Stimulated activated CD4-positive, alpha-beta T cell treated with anti-CD3 and anti-CD28 coated beads, Interleukin-15, amount 100 ng/mL, for 48 hours (primary cell): ENCODE measurements at places on chromosomes 12 and 14.

GRCh38 chr12:93453633-93454032, 11.9 kb upstream of the UBE2N start:
- DNase-seq = no peak

GRCh38 chr12:91225316-91225715, 42.7 kb upstream of the DCN start:
- no peak for DNase-seq

DNA sequence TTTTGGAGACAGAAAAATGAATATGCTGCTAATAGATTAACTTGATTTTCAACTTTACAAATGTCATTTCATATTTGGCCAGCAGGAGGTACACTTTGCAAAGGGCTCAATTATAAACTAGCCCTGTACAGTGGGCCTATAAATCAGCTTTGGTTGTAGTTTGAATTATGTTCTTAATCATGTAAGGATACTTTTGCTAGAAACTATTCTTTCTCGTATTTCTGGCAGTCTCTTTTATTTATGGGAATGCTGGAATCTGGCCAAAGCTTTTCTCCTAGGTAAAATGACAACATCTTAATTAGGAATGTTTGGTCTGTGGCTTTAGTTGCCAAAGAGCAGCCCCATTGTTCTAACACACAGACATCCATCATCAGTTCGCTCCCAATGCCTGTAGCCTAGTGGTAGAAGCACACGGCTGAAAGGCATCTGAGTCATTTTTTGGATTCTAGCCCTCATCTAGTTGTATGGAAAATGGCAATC, 1322.3 kb upstream of the SEL1L start:
- DNase-seq = no peak

DNA sequence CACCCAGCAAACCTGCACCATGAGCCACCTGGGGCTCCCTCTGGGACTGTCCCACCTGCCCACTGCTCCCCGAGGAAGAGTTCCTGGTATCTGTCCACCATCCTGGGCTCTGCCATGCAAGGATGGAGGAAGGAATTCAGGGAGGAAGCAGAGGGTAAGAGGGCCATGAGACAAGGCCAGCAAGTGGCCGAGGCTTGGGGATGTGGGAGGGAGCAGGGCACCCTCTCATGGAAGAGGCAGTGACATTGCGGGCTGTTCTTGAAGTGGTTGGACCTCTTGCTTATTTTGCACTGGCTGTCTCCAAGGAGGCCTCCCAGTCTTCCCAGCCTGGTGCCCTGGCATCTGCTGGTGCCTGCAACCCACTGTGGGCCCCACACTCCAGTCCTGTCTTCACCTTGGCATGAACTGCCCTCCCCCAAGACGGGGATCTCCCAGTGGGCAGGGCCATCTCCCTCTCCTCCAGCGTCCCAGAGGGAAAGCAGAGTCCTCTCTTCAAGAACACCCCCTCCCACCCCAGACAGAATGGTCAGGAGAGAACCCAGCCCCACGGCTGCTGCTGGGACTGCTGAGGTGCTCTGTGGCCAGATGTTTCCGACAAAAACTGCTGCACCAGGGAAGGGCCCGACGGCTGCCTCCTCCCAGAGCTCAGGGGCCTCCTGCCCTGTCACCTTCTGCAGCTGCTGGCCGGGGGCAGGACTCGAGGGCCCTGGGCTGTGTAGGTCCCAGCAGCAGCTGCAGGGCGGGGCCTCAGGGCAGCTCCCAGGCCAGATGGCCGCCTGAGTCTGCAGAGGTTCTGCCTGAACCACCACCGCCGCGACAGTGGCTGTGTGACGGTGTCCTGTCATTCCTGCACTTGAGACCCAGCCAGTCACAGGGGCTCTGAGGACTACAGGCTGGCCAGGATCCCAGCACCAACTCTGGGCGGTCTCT, 1.8 kb upstream of the AKT1 start:
- no peak for DNase-seq

DNA sequence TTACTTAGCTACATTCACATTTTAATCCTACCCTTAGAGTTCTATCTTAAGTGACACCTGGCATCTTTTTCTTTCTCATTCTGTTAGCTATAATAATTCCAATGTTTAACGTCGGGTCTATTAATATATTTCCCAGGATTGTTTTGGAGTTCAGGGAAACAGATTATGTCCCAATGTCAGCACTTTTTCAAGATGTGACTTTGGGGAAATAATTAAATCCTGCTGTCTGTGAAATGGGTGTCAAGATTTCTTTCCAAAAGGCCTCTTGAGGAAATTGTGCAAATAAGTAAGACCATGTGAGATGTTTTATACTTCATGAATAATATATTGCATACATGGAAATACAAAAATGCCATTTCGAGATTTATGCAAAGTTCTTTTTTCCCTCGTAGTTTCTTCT, 887.6 kb upstream of the SEL1L start:
- DNase-seq = no peak

DNA sequence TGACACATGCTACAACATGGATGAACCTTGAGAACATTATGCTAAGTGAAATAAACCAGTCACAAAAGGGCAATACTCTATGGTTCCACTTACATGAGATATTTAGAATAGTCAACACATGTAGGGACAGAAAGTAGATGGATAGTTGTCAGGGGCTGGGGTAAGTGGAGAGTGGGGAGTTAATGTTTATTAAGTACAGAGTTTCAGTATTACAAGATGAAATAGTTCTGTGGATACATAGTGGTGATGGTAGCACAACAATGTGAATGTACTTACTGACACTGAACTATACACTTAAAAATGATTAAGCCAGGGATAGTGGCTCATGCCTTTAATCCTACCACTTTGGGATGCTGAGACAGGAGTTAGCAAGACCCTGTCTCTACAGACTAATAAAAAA, 8.7 kb downstream of the NUP107 start:
- no peak for DNase-seq

- no peak for DNase-seq
Observed at GRCh38 chr12:119868992-119869391, 8.1 kb downstream of the CIT start.

DNA sequence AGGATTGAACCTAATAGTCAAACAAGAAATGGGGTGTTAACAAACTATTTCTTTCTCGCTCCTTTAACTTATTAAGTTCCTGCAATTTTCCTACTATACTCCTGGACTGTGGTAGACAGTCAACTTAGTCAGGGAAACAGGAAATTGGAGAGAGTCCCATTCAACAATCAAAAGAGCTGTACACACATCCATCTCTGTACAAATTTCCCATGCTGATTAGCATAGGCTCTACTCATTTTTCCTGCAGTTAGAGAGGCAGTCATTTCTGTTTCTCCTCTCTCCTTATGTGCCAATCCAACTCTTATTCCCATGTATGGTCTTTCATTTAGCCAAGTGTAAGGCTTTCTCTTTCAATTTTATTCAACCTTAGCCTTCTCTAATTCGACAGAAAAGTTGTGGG, 1168.5 kb upstream of the FLRT2 start:
- no peak for DNase-seq

- no peak for DNase-seq
Observed at GRCh38 chr12:110073049-110073831, 24.9 kb upstream of the C12orf76 start.

DNA sequence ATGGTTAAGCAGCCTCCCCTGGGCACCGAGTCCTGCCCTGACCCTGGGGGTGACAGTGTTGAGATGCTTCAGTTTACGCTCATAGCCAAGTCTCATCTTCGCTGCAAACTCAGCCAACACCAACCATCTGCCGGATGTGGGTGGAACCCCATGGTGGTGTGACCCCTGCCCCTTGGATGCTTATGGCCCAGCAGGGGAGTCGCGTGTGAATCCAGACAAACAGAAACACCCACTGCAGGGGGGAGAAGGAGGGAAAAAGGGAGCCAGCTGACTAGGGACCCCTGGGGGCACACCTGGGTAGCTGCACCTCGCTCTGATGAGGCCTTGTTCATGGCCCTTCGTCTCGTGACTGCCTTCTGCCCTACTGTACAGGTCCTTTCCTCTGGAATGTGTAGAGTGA, 23.8 kb downstream of the AACS start:
- DNase-seq = no peak

DNA sequence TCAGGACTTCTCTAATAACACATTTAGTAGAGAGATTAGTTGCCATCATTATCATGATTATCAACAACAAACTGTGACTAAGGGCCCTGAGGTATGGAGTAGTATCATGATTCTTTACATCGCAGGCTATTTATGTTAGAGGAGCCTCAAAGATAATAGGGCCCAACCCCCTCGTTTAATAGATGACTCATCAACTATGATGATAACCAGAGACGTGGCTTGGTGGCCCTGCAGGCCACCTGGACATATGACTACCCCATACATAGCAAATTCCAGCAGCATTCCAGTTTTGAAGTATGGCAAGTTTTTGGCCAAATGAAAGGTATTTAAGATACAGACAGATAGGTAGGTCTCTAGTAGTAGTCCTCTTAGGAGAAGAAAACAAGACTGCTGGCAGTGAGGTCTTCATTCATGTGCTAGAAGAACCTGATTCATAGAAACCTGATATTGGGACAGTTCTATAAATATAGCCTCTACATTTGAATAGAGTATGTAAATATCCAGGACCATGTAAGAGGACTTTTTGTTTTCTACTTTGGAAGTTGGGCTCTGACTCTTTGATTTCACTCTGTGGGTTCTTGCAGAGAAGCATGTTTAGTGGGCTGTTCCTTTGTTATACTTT, 5.6 kb downstream of the RIC8B start:
- DNase-seq = no peak

DNA sequence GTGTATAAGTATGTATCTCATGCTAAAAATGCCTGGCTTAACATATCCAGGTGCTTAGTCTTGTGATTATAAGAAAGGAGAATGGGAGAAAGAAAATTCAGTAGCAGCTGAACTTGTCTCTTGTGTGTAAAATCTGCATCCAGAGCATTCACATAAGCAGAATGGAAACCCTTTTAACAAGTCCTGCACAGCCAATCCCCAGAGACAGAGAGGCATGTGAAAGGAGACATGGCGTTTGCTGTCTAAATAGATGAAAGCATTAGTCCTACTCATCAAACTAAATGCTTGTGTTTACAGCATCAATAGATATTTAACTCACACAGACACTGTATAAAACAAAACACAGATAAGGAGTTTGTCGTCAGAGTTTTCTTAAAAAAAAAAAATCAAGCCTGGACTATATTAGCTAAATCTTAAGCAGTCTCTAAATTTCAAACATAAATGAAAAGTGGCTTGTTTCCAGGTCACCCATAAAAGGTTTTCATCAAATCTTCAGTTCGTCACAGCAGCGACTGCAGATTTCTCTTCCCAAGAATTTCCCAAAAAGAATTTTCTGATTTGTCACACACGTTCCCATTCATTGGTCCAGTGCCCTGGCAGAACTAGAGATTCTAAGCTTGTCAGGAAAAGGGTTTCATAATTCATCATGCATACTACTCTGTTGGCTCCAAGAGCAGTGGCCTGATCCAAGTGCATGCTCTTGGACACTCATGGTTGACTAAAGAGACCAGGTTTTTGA, 249.2 kb downstream of the BTG1 start:
- DNase-seq = no peak

GRCh38 chr14:100910888-100911664, 7.6 kb upstream of the RTL1 start:
- no peak for DNase-seq

- no peak for DNase-seq
Observed at GRCh38 chr14:99931308-99931707, 133.9 kb upstream of the EVL start.

DNA sequence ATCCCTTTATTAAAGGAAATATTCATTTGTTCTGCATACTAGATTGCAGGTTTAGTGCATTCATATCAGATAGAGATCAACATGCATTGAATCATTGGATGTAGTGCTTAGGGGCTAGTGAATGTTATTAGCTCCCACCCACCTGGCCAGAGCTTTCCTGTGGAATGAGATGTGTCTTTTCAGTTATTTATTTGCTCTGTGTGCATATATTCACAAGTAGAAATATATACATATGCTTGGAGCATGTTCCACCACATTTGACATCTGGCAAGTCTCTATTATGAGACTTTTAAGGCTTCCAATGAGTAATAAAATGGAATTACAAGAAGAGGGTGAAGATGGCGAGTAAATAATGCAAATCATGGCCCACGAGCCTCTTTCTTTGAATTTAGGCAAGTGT, 180.0 kb upstream of the LMO3 start:
- DNase-seq = no peak

- no peak for DNase-seq
Observed at GRCh38 chr14:39169541-39169900, 612 bp downstream of the TRAPPC6B start.

DNA sequence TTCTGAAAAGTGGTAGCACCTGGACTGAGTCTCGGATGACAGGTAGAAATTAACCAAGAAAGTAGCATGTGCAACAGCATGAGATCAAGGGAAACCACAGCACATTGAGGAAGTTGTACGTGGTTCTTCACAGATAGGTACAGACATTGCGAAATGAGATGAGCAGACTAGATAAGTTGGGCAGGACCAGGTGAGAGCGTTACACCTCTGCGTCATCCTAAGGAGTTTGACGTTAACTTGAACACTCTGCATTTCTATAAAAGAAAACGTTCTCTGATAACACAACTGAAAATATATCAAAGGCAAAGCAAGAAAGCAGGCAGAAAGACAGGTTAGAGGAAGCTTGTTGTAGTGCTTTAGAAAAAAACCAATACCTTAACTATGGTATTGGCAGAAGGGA, 98.5 kb upstream of the RASSF8 start:
- no peak for DNase-seq

GRCh38 chr12:42673535-42673934, 84.0 kb upstream of the PRICKLE1 start:
- no peak for DNase-seq

GRCh38 chr14:92928961-92929688, 6.2 kb downstream of the CHGA start:
- no peak for DNase-seq

GRCh38 chr12:49491823-49492222, 47.0 kb upstream of the KCNH3 start:
- no peak for DNase-seq

DNA sequence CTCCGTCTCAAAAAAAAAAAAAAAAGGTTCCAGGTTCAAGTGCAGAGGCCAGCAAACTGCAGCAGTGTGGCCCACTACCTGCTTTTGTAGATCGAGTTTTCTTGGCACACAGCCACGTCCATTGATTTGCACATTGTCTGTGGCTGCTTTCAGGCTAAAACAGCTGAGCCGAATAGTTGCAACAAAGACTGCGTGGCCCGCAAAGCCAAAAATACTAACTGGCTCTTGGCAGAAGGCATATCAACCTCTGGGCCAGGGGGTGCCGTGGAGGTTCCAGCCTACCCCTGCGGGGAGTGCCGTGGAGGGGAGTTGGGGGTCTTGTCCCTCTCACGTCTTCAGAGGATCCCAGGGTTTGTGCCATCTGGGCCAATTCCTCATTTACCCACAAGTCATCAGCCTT, 170.1 kb downstream of the ADGRD1 start:
- DNase-seq = no peak

DNA sequence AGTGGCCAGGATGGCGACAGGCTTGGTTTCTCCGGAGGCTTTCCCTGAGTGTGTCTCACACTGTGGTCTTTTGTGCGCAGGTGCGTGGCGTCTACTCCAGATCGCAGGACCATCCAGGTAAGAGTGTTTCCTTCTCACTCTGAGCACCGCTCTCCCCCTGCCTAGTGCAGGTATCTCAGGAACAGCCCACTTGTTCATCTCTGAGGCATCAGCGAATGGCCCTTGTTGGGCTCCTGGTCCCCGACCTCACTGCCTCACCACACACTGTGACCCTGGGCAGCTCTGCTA, 781 bp downstream of the ADGRD1 start:
- no peak for DNase-seq

- DNase-seq = no peak
Observed at GRCh38 chr12:33703221-33703620, 263.6 kb upstream of the SYT10 start.
